ENCODE measurements at places on chromosomes 1 and 21.
A peak's percentile ranks its signal among the peaks of the same experiment; 100 is the strongest.

- DNase-seq = no peak
Observed at GRCh38 chr1:113255038-113255719, 135.1 kb upstream of the MAGI3 start.

GRCh38 chr1:71054791-71055190, 7.2 kb upstream of the PTGER3 start:
- DNase-seq = no peak

DNA sequence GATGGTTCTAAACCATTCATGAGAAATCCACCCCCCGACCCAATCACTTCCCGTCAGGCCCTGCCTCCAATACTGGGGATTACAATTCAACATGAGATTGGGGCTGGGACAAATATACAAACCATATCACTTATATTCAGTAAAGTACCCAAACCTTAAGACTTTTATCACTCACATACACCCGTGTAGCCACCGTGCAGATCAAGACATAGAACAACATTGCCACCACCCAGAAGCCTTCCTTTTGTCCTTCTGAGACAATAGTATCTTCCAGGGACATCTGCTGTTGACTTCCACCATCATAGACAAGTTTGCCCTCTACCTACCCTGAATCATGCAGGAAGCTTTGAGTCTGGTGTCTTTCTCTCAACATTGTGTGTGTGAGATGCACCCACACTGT, 37.5 kb downstream of the CLIC6 start:
- DNase-seq = peak; percentile 56

DNA sequence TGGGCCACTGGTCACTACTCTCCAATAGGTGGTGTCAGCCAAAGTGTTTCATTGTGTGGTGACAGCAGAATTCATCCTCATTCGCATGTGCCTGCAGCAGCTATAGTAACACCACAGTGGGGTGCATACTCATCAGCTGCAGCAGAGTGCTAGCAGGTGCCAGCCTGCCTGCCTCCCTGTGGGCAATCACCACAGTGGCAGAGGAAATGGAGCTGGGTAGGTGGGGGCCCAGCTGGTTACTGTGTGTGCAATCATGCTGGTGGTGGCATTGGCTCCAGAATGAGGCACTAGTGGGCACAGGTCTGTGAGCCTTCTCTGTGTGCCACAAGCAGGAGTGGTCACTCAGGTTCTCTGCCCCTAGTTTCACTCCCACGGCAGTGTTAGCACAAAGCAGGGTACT, 579.2 kb downstream of the PTPRC start:
- no peak for DNase-seq

DNA sequence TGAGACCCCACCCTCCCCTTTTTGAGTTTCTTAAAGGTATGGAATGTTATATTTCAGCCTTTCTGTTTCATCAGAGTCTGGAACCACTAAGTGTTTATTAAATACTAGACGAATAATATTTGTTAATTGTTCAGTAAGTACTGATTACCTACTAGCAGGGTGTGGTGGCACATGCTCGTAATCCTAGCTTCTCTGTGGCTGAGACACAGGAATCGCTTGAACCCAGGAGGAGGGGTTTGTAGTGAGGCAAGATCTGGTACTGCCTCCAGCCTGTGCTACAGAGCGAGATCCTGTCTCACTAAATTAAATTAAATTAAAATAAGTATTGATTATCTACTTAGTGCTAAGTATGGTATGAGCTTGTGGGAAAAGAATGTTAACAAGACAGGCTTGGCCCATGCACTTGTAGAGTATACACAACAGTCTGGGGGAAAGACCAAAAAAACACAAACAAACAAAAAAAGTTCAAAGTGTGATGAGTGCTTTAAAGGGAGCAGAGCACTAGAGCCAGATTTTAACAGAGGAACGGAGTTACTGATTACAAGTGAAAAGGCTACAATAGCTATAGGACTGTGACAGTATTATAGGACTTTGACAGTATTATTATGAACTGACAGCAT, 2.4 kb downstream of the CEPT1 start:
- DNase-seq = no peak

DNA sequence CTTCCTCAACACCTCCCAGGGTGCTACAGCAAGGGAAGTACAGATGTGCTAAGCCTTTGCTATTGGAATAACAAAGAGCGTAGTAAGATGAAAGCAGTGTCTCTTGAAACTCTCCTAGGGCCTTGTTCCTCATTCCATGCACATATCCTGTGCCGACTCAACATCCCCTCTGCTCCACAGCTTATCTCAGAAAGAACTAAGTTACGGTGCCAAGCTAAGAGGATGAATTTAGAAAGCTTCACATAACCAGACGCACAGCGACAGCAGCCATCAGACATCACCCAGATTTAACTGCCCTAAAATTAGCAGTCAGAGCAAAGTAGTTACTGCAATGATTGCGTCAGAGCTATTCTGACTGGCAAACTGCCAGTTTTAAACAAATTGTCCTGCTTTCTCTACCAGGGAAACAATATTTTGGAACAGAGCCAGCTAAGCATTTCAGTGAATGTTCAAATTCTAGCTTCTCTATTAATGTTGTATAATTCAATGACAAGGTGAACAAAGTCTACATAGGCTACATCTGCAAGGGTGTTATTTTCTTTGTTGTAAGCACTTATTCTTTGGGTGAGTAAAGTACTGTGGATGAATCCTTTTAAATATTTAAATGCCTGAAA, 9.5 kb downstream of the SIPA1L2 start:
- DNase-seq = peak; percentile 78

DNA sequence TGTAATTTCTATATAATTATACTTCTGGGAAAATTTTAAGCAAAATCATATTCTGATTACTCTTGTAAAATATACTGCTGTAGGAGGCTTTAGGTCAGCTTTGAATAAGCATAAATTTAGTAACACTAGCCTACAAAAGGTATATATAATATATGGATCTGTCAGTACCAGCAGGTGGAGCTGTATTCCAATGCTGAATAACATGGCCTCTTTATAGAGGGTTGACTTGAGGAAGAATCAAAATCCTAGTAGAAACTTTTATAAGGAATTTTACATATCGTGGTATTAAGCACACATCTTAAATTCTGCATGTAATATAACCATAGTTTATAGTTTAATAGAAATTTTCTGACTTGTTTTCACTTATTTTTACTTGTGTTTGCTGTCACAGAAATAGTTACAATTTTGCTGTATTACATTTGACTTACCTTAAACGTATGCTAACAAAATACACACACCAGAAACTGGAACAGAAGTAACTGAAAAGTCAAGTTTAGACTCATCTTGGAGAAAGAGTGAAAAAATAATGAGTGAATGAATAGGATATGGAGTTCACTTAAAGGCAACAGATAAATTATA, 79.3 kb downstream of the HMCN1 start:
- peak; percentile 84 for DNase-seq

DNA sequence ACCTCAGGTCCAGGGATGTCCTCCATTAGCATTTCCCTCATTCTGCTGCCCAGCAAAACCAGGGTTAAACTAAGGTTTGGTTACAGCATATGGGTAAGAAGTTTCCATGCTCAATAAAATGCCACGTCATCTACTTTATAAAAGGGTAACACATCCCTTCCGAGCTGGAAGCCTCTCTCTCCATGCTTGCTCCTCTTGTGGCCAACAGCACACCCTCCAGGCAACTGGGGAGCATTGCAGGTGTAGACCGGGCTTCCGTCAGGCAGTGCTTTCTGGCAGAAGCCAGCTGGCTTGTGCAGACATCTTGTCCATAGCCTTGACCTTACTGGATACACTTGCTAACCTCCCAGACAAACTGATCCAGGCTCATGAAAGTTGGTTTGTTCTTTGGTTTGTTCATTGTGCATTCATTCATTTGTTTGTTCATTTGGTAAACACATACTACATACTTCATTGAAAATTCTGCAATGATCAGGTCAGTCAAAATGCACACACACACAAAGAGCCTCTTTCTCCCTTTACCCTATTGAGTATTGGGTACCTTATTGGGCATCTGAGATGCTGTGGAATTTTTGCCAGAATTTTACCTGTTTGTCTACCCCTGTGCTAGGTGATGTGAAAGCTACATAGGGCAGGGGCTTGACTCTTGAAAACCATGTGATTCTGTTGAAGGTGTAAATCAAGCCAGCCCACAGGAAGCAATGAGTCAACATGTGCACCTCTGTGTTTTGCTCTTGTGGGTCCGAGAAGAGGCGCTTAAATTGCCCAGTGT, 422.8 kb downstream of the CAMTA1 start:
- peak; percentile 67 for DNase-seq

DNA sequence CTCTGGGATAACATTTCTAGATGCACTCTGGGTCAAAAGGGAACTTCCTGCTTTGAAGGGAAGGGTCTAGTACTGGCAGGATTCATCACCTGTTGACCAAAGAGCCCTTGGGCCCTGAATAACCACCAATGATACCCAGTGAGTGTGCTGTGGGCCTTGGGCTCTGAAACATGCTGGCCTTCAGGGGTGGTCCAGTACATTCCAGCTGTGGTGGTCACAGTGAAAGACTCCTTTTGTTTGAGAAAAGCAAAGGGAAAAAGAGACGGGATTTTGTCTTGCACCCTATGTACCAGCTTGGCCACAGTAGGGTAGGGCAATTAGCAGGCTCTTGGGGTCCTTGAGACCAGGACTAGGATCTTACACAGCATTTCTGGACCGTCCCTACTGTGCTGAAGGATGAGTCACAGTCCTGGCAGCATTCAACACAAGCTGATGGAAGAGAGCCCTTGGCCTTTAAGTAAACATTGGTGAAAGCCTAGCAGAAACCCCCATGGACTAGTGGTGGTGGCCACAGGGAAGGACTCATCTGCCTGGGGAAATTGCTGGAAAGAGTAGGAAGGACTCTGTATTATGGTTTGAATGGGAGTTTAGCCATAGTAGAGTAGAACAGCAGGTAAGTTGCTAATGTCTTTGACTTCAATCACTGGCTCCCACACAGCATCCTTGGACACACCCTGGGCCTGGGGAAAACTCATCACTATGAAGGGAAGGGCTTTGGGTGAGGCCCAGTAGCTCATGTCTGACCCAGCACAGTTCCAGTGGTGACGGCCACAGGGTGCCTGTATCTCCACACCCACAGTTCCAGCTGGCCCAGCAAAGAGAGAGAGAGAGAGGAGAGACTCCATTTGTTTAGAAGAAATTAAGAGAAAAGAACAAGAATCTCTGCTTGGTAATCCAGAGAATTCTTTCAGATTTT, 87.5 kb downstream of the COL24A1 start:
- no peak for DNase-seq
